Cerebellum (tissue), 4 donors: ENCODE measurements at places on chromosomes 3 and 15. TPM values are rescaled to one million over a fixed set of nuclear protein-coding genes. Genes with fewer than 3 reads are reported as not detected.

The GOLGA8J gene
- total RNA-seq, result 0.36 TPM

The CLDN1 gene
- total RNA-seq, result 0.45 TPM

The NOX5 gene
- 0.09 TPM for total RNA-seq

The DLEC1 gene
- total RNA-seq, result 1.8 TPM

The FBXL22 gene
- 0.64 TPM for total RNA-seq

The CHRNA5 gene
- total RNA-seq, result 5.1 TPM

The COL7A1 gene
- 5.8 TPM for total RNA-seq

The REC114 gene
- total RNA-seq, result not detected

The TLNRD1 gene
- 8.3 TPM for total RNA-seq

The UBL7 gene
- total RNA-seq, result 18.8 TPM

The NECTIN3 gene
- 98.5 TPM for total RNA-seq

The SKOR1 gene
- total RNA-seq, result 14.9 TPM

The CCDC33 gene
- total RNA-seq, result 0.27 TPM
